ENCODE measurements at places on chromosomes 5 and 9. TPM values are rescaled to one million over a fixed set of nuclear protein-coding genes. Genes with fewer than 3 reads are reported as not detected.

Gene GLIPR2
- total RNA-seq = 27.1 TPM

Gene PRUNE2
- 24.5 TPM for total RNA-seq

Gene PCDHB2
- 24.4 TPM for total RNA-seq

Gene FOXI1
- not detected for total RNA-seq

Gene CDO1
- total RNA-seq = 0.23 TPM

Gene IFNK
- not detected for total RNA-seq

Gene KCNT1
- total RNA-seq = 0.51 TPM

Gene ITGA1
- 8.8 TPM for total RNA-seq

Gene CBY3
- not detected for total RNA-seq

Gene FSD1L
- total RNA-seq = 6.4 TPM

Gene IL17B
- 1.5 TPM for total RNA-seq

DNA sequence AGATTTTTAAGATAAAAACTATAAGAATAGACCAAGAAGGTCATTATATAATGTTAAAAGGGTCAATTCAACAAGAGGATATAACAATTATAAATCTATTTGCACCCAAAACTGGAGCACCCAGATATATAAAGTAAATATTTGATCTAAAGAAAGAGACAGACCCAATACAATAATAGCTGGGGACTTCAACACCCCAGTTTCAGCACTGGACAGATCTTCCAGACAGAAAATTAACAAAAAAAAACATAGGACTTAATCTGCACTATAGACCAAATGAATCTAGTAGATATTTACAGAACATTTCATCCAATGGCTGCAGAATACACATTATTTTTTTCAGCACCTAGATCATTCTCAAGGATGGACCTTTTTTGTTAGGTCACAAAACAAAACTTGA lies 331.9 kb downstream of the SPOCK1 start:
- no peak for DNase-seq

GRCh38 chr5:55453211-55453610 lies 81.6 kb downstream of the PLPP1 start:
- no peak for DNase-seq

GRCh38 chr9:93951655-93952118 lies 3.5 kb downstream of the BARX1 start:
- DNase-seq = no peak

GRCh38 chr5:137605411-137605810 lies 106.3 kb upstream of the SPOCK1 start:
- DNase-seq = no peak

GRCh38 chr9:86407022-86407421 lies 52.8 kb upstream of the TUT7 start:
- DNase-seq = peak; percentile 27

DNA sequence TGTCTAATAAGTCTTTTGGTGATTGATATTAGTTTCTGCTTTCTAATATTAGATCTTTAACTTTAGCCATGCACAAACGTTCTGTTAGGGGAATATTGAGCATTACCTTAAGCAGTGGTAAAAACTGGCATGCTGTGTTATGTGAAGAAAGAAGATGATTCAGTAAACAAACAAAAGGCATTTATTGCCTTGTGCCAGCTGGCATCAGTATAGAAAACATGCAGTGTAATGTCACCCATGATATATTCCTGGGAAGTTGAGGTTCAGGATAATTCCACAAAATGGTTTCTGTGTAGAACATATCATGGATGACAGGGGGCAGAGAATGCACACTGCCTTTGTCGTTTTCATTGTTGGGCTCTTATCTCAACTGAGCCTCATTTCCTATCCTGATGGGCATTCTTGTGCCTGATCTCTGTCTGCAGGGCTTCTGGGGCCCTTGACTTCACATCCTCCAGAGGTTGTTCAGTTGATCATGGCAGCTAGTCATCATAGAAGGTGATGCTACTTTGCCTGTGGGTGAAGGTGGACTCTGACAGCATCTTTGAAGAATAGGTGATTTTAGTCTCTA lies 24.2 kb downstream of the LRRTM2 start:
- no peak for DNase-seq

- peak; percentile 96 for DNase-seq
Observed at GRCh38 chr9:127423934-127424675, at the start of gene ZNF79. TSS of gene ZNF79 (plus strand) at chr9:127424382. CDS start at chr9:127424788, 406 bp downstream.

DNA sequence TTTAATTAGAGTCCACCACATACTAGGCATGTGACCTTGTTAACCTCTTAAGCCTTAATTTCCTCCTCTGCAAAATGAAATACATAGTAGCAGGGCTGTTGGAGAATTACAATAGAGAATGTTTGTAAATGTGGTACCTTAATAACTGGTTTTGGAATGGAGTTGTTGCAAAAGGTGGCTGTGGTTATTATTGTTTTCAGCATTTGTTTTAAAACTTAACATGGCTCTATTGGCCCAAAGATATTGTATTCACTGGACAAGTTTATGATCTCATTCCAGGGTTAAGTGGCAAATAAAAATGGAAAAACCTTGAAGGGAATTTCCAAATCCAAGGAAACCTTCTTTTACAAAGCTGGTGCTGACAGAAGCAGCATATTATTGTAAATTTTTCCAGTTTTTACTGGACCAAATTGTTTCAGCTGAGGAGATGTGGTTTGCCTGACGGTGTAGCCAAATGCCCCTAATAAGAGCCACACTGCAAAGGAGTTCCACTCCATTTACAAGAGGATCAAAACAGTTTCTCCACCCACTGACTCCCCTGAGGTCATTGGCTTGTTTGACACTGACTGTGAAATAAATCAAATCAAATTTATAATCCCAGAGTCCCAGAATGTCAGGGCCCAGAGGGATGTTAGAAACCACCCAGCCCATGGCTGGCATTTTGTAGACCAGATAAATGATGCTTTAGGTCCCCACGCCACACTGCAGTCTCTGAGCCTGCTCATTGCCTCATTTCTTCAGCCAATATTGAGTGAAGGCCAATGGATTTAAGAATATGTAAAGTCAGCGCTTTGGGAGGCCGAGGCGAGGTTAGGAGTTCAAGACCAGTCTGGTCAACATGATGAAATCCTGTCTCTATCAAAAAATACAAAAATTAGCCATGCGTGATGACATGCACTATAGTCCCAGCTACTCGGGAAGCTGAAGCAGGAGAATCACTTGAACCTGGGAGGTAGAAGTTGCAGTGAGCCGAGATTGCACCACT lies 45.2 kb downstream of the ADRA1B start:
- DNase-seq = no peak

- no peak for DNase-seq
Observed at GRCh38 chr5:87137283-87137682, 130.4 kb upstream of the RASA1 start.

- no peak for DNase-seq
Observed at GRCh38 chr5:12099296-12099695, 195.1 kb upstream of the CTNND2 start.

DNA sequence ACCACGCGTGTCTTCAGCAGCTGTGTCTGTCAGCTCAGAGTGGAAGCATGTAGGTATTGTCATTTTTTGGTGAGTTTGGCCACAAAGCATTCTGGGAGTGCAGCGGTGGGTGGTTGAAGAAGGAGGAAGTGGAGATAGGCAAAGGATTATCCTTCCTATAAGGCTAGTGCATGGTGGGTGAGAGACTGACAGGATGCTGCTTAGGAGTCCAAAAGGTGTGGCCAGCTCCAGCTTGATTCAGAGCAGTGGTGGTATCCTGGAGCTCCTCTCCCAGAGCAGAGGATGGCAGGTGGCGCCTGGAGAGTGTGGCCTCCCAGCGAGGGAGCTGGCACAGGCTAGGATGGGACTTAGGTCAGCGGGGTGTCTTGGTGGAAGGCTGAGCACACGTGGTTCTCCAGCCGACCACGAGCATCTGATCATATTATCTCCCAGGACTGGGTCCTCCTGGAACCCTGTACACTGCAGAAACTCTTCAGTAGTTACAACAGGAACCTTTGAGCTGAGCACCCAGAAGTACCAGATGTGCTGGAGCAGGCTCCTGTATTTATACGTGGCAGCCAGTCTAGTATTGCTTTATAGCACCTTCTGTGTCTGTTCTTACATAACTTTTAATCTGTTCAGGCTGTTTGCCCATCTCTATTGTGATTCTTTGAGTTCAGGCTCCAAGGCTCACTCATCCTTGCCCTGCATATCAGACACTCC lies 29.6 kb downstream of the MAML1 start:
- DNase-seq = peak; percentile 38

GRCh38 chr5:76787237-76787636 lies 31.6 kb upstream of the F2RL1 start:
- peak; percentile 74 for DNase-seq

- DNase-seq = peak; percentile 78
Observed at GRCh38 chr9:129202613-129203555, 24.8 kb upstream of the IER5L start.

DNA sequence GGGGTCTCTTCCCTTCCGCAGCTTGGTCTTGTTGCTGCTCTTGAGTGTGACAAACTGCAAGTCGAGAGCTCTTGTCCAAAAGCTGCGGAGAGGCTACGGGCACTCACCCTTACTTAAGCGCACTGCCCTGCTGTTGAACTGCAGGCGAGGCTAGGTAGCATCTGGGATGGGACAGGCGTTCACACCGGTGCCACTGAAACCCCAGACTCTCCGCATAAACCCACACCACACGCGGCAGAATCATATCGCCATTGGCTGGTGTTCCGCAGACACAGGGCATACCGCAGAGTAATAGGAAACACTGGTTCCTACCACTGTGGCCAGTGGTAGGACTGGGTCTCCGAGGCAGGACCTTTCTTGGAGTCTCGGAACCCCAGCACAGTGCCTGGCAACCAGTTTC lies 2.2 kb upstream of the NPR3 start:
- DNase-seq = no peak

DNA sequence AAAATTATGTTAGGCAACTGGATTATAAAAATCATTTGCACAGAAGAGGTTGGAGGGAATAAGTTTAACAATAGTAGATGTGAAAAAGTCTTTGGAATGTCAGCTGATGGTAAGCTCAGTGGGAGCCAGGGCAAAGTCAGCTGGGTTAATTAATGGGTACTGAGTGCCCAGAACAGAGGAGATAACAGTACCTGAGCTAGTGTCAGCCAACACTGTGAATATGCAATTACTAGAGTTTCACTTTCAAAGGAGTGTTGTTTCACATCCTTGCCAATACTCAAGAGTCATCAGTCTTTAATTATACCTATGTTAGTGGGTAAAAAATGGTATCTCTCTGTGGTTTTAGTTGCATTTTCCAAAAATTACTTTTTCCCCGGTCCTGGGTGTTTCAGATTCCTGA lies 135.1 kb downstream of the KIF4B start:
- no peak for DNase-seq

DNA sequence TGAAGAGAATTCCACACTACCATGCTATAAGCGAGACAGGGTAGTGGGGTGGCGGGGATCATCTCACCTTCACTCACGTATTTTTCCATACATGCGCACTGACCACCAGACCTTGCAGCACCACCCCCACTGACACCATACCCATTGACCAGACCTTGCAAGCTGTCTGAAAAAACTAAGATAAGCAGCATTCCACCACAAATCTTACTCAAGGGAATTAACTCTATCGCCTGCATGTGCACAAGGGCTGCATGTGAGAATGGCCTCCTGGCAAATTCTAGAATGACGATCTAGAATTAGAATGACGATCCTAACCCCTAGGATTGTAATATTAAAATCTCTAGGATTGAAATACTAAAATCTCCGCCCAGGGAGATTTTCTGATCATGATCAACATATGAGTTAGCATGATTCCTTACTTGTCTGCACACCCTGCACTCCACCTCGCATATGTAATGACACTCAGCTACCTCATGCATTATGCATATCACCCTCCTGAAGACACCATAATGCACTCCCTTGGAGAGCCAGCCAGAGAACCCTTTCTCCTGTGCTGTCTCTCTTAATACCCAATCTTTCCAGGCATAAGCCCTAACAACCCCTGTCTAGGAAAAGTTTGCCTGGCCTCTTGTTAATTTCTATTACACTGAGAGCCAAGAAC lies 11.7 kb downstream of the SOX30 start:
- no peak for DNase-seq

DNA sequence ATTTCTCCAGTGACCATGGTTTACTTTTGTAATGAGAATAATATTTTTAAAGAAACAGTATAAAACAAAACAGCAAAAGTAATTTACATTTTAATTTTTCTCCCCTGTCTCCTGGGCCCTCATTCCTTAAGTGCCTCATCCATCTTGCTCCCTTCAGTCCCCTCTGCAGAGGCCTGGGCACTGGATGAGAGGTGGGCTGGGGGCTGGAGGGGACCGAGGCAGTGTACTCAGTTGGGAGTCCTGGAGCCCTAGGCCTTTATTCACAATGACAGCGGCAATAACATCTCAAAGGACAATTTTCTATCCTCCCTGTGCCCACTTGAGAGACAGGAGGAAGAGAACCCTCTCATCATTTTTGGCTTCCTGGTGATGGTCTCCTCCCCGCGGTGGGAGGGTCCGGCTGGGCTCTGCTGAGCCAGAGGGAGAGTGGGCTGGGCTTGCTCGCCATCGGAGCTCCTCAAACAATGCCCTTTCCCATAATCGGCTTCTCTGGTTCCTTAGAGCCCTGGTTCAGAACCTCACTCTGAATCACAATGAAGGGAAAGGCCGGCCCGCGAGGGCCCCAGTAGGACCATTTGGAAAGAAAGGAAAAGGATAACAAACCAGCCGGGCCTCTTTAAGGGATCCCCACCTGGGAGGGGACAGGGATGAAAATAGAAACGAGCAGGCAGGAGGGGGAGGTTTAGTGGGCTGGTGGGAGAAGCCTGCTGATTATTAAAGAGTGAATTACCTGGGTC lies 9.7 kb upstream of the SMIM32 start:
- DNase-seq = no peak

- DNase-seq = peak; percentile 14
Observed at GRCh38 chr5:75381456-75381855, 44.4 kb downstream of the HMGCR start.

GRCh38 chr9:82036086-82036485 lies 47.5 kb downstream of the SPATA31D1 start:
- DNase-seq = peak; percentile 80

- DNase-seq = no peak
Observed at GRCh38 chr5:14060218-14060617, 82.9 kb upstream of the TRIO start.

DNA sequence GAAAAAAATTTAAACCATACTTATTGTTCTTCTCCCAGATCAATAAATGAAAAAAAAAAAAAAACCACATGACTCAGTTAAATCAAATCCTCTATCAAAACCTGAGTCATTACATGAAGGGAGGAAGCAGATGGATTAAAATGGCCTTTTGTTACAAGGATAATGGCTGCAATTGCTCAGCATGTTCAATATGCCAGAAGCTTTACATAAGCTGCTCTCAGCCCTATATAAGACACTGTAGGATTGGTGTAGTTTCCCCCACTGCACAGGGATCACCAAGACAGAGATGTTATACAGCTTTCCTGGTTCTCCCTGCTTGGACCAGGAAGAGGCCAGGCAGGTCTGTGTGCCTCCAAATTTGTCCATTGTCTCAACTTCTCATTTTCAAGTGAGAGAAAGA lies 101.6 kb upstream of the MAP1B start:
- no peak for DNase-seq

Measured in SJCRH30 (cell line).